ENCODE measurements at places on chromosomes 16 and 17. TPM values are rescaled to one million over a fixed set of nuclear protein-coding genes. Genes with fewer than 3 reads are reported as not detected.

KRT12 gene
- polyA plus RNA-seq = not detected

COG7 gene
- polyA plus RNA-seq = 14.1 TPM

KIF2B gene
- polyA plus RNA-seq = not detected

ZSCAN10 gene
- polyA plus RNA-seq = not detected

DNA sequence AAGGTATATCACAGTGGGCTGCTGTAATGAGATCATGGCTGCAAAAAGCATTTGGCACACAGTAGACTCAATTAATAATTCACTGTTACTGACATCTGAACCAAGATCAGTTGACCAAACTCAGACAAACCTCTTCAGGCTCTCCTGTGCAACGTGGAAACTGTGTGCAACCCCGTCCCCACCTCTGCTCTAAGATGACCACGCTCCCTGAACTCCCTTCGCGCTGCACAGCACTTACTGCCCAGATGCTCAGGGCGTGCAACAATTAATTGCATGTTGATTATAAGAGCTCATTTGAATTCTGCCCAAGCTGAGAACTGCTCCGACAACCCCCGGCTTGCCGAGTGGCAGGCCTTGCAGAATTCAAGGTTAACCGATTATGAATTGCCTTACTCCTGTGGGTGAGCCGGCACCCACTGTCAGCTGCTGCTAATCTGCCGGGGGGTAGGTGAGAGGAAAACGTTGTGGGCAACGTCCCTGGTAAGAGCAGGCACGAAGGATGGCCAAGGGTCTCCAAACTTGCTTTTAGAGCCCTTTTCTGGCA, 1.3 kb upstream of the GSG1L start:
- no peaks in the 10 kb centered on the region for H3K36me3 ChIP-seq
- H3K27me3 ChIP-seq = peaks cover 5% of the 10 kb centered on the region
- H3K4me1 ChIP-seq = peaks cover 5% of the 10 kb centered on the region
- no peak overlapping the region for H3K4me3 ChIP-seq
- no peak overlapping the region for H3K27ac ChIP-seq

DNA sequence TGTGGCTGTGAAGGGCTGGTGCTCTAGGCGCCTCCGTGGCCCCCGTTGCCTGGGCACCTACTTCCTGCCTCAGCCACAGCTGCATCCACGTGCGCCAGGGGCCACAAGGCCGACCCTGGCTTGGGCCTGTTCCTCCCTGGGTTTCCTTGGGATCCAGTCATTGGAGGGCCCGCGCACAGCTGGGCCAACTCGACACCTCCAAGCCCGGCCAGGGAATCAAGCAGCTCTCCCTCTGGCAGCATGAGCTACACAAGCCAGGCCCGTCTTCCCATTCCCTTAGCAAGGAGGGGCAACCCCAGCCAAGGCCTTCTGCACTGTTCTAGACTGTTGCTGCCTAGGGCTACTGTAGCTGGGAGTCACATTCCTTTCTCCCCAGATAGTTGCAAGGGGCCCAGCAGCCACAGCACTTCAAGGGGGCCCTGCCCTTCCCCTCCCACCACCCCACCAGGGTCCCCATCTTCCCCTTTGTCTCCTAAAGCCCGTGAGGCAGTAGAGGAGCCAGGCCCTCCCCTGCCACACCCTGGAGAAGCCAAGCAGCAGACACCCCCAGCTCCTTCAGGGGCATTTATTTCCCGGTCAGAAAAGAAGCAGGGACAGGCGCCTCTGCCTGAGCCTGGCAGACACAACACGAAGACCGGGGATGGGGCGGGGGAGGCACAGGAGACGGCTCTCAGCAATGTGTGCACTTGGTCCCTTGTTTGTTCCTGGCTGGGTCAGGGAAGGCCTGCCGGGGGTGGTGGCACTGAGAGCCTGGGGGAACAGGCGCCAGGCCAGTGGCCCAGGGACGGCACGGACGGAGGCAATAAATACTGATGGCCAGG, 3.8 kb downstream of the ARHGDIA start:
- DNase-seq = no peak
- H3K27ac ChIP-seq = peak overlapping the region; percentile 17
- peaks cover 41% of the 10 kb centered on the region for H3K4me1 ChIP-seq
- H3K36me3 ChIP-seq = peaks cover 16% of the 10 kb centered on the region
- H3K27me3 ChIP-seq = no peaks in the 10 kb centered on the region

DNA sequence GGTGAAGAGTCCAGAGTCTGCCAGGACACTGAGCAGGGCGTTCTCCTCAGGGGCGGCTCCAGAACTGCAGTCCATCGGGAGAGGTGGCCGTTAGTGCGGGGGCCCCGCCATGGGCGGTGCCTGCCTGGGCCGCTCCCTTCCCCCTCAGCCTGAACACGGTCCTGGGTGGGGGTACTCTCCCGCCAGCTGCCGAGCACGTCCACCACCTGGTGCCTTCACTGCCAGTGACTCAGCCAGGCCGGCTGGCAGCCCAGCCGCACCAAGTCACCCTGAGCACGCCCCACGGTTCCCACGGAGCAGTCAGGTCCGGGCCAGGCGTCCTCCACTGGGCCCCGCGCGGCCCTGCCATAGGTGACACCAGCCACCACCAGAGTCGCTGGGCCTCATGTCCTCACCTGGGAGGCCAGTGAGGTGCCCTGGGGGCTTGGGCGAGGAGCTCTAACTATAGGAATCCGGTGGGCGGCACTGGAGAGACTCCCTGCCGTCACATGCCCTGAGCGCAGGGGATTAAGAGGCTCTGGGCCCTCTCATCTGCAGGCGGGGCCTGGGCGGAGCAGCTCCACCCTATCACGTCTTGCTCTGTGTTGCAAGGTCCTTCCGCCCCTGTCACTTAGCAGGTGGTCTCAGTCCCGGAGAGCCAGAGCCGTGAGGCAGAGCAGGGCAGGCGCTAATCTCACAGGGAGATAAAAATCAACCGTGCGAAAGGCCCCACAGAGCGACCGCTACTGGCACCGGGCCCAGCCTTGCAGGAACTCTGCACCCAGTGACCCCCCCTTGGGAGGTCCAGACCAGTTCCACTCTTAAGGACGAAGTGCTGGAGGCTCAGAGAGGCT, 14.3 kb downstream of the PIEZO1 start:
- H3K4me1 ChIP-seq = peaks cover 61% of the 10 kb centered on the region
- no peaks in the 10 kb centered on the region for H3K36me3 ChIP-seq
- no peak overlapping the region for H3K4me3 ChIP-seq
- no peak for DNase-seq

DNA sequence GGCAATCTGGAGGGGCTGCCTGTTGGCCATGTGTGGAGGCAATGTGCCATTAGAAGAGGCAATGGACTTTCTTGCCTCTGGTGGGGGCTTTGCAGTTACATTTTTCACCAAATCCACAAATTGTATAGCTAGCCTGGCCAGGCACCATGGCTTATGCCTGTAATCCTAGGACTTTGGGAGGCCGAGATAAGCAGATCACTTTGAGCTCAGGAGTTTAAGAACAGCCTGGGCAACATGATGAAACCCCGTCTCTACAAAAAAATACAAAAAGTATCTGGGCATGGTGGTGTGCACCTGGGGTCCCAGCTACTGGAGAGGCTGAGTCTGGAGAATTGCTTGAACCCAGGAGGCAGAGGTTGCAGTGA, 2.7 kb upstream of the RNF112 start:
- H3K4me1 ChIP-seq = no peaks in the 10 kb centered on the region
- H3K36me3 ChIP-seq = no peaks in the 10 kb centered on the region
- H3K4me3 ChIP-seq = no peak overlapping the region

AHSP gene
- not detected for polyA plus RNA-seq

UTP18 gene
- 55.4 TPM for polyA plus RNA-seq

- H3K36me3 ChIP-seq = no peaks in the 10 kb centered on the region
- peak; percentile 27 for DNase-seq
- H3K4me3 ChIP-seq = no peak overlapping the region
These were observed 10.1 kb upstream of the SLC16A5 start for GRCh38 chr17:75077496-75078283.

DNA sequence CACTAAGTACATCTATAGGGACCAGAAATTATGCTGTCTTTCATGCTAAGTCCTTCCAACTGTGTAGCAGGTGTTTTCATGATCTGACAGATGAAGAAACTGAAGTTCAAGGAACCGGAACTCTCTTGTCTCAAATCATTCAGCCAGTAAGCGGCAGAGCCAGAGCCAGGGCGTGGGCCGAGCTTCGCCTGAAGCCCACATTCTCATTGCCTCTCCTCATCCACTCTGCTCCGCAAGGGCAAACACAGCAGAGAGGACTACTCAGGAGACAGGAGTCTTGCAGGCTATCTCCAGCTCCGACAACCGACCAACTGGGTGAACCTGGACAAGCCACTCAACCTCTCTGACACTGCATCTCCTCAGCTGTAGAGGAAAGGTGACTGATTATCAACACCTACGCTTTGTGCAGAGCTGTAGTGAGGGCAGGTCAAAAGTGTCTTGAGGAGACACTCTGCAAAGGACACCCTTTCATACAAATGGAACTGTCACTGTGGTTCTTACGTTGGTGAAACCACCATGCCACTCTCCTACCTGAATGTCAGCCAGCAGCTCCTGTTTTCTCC, 72.9 kb downstream of the CYTH1 start:
- peaks cover 45% of the 10 kb centered on the region for H3K4me1 ChIP-seq
- H3K36me3 ChIP-seq = peaks cover 49% of the 10 kb centered on the region
- H3K27ac ChIP-seq = peak overlapping the region; percentile 56
- no peaks in the 10 kb centered on the region for H3K27me3 ChIP-seq

DNA sequence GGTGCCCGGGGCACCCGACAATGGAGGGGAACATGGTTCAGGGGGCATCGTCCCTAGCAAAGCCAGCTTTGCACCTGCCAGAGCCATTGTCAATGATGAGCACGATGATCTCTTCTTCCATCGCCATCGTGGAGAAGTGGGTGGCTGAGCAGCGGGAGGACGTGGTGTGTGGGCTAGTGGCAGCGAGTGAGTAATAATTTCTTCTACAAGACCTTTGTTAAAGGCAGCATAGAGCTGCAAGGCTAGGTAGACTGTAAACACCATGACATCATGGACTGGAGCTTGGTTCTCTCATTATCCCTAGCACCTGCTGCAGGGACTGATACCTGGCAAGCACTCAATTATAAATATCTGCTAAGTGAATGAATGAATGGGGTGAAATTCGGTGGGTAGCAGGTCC, 6.7 kb upstream of the HEATR3 start:
- H3K4me3 ChIP-seq = no peak overlapping the region
- no peaks in the 10 kb centered on the region for H3K4me1 ChIP-seq
- H3K27ac ChIP-seq = no peak overlapping the region
- no peaks in the 10 kb centered on the region for H3K36me3 ChIP-seq
- DNase-seq = no peak

GRCh38 chr16:51818342-51818944, 667.4 kb upstream of the SALL1 start:
- H3K4me1 ChIP-seq = no peaks in the 10 kb centered on the region
- no peak for DNase-seq
- no peaks in the 10 kb centered on the region for H3K27me3 ChIP-seq
- H3K4me3 ChIP-seq = no peak overlapping the region
- H3K36me3 ChIP-seq = no peaks in the 10 kb centered on the region

OTOP2 gene
- polyA plus RNA-seq = not detected

CCT6B gene
- polyA plus RNA-seq = 1.5 TPM

SDR42E2 gene
- 0.70 TPM for polyA plus RNA-seq

DNA sequence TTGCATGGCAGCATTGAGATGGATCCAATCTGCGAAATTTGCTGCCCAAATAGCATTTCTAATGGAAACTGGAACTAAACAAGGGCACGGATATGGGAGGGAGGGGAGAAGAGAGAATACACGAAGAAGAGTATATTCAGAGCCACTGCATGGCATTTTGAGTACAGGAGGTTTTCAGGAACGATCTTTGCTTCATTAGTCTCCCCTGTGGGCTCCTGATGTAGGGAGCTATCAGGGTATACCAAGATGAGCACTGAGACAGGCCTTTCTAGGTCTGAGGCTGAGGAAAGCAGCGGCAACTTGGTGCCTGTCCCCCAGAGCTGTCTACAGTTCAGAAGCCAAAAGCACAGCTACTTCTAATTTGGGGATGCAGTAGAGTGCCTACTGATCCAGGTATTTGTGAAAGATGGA, 257.7 kb upstream of the PMFBP1 start:
- H3K27me3 ChIP-seq = no peaks in the 10 kb centered on the region
- H3K4me3 ChIP-seq = no peak overlapping the region
- H3K36me3 ChIP-seq = no peaks in the 10 kb centered on the region
- DNase-seq = no peak

ASPSCR1 gene
- polyA plus RNA-seq = 27.4 TPM

DNA sequence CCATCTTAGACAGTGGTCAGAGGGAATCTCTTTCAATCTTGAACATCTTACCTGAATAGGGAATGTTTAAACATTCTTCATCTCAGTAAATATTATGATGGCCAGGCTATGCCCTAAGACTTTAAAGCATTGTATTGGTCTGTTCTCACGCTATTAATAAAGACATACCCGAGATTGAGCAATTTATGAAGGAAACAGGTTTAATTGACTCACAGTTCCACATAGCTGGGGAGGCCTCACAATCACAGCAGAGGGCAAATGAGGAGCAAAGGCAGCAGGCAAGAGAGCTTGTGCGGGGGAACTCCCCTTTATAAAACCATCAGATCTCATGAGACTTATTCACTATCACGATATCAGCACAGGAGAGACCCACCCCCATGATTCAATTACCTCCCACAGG, 55.3 kb upstream of the SOX9 start:
- no peak for DNase-seq
- H3K4me3 ChIP-seq = no peak overlapping the region
- no peaks in the 10 kb centered on the region for H3K36me3 ChIP-seq
- no peaks in the 10 kb centered on the region for H3K4me1 ChIP-seq
- no peaks in the 10 kb centered on the region for H3K27me3 ChIP-seq

DNA sequence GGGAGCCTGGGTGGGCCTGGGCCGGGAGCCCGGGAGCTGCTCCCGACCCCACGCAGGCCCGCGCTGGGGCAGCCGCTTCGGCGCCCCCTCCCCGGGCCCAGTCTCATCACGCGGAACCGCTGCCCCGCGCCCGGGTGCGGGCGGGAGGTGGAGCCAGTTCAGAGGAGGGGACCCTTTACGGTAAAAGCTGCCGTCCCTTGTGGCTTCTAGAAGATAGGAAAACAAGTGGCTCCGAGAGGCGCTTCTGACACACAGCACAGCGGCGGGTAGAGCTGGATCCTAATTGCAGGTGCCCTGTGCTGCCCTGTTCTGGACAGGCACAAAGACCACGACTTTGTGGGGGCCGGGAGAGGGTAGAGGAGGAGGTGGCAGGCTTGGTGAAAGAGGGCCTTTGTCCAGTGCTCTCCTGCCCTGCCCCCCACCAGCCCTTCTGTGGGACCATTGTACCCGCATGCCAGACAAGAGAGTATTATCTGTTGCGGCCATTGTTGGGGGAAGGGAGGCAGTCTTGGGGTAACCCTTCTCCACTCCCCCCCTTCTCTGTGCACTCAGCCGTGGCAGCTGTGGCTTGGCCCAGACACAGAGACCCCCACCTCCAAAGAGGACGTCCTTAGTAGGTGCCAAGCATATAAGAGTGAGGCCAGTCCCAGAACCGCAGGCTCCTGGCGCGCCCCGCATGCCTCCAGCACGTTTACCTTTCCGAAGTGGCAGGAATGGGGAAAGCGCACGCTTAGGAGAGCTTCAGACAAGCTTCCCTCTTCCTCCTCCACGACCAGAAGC, 736 bp downstream of the CNP start:
- H3K4me3 ChIP-seq = peak overlapping the region; percentile 59
- H3K4me1 ChIP-seq = peaks cover 29% of the 10 kb centered on the region
- H3K27me3 ChIP-seq = no peaks in the 10 kb centered on the region
- H3K36me3 ChIP-seq = peaks cover 14% of the 10 kb centered on the region

- peaks cover 3% of the 10 kb centered on the region for H3K27me3 ChIP-seq
- H3K4me3 ChIP-seq = no peak overlapping the region
These were observed 12.6 kb upstream of the RNF222 start for GRCh38 chr17:8409966-8410882.

GRCh38 chr16:4378999-4379690, 7.5 kb downstream of the VASN start:
- H3K27me3 ChIP-seq = no peaks in the 10 kb centered on the region
- H3K36me3 ChIP-seq = peaks cover 33% of the 10 kb centered on the region
- H3K27ac ChIP-seq = no peak overlapping the region
- peaks cover 14% of the 10 kb centered on the region for H3K4me1 ChIP-seq
- H3K4me3 ChIP-seq = no peak overlapping the region

GRCh38 chr17:51322390-51323029, 62.2 kb downstream of the UTP18 start:
- H3K27ac ChIP-seq = no peak overlapping the region
- no peaks in the 10 kb centered on the region for H3K4me1 ChIP-seq
- H3K4me3 ChIP-seq = no peak overlapping the region
- DNase-seq = no peak
- no peaks in the 10 kb centered on the region for H3K36me3 ChIP-seq
